ENCODE measurements at places on chromosomes 3 and 15. TPM values are rescaled to one million over a fixed set of nuclear protein-coding genes. Genes with fewer than 3 reads are reported as not detected.

DNA sequence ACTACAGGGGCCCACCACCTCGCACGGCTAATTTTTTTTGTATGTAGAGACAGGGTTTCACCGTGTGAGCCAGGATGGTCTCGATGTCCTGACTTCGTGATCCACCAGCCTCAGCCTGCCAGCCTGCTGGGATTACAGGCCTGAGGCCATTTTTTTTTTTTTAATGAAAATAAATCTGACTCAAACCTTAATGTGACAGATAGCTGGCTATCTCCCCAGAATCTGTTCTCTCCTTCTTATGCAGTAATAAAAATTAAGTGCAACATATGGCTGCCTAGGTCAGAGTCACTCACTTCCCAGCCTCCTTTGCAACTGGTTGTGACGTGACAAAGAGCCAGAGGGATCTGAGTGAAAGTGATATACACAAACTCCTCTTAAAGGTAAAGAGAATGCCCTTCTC, 53.0 kb downstream of the ZNF148 start:
- DNase-seq = no peak
- H3K36me3 ChIP-seq = peaks cover 32% of the 10 kb centered on the region
- H3K4me3 ChIP-seq = no peak overlapping the region

GRCh38 chr3:98744283-98744682, 18.9 kb upstream of the ST3GAL6 start:
- H3K27me3 ChIP-seq = no peaks in the 10 kb centered on the region
- no peak overlapping the region for H3K4me3 ChIP-seq
- H3K36me3 ChIP-seq = no peaks in the 10 kb centered on the region
- no peak for DNase-seq
- peaks cover 11% of the 10 kb centered on the region for H3K4me1 ChIP-seq

DNA sequence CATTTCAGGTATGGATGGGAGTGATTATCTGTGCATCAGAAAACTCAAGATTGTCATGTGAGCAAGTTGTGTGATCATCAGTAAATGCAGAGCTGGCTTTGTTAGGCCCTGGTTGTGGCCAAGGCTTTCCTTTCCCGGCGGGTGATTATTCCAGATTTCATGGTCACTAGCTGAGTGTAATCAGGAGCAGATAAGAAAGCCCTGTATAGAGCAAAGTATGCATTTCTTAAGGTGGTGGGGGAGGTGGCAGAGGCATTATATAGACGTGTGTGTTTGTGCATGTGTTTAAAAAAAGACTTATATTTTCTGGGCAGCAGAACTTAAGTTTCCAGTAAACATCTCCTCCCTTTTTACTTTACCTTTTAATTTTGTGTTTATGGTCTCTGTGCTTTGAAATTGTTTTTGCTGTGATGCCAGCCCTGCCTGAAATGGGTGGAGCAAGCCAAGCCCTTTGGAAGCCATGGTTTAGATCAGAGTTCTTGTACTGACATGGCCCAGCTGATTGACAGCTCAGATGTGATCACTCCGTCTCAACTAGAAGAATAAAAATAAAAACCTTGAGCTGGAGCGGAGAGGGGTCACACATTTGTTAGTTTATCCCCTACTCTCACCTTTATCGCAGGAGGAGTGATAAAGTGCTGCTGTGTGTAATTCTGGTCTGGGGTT, 22.2 kb downstream of the SMAD3 start:
- H3K4me1 ChIP-seq = peaks cover 96% of the 10 kb centered on the region
- no peak for DNase-seq
- no peaks in the 10 kb centered on the region for H3K36me3 ChIP-seq
- H3K27ac ChIP-seq = peak overlapping the region; percentile 76
- no peaks in the 10 kb centered on the region for H3K27me3 ChIP-seq
- no peak overlapping the region for H3K4me3 ChIP-seq

DNA sequence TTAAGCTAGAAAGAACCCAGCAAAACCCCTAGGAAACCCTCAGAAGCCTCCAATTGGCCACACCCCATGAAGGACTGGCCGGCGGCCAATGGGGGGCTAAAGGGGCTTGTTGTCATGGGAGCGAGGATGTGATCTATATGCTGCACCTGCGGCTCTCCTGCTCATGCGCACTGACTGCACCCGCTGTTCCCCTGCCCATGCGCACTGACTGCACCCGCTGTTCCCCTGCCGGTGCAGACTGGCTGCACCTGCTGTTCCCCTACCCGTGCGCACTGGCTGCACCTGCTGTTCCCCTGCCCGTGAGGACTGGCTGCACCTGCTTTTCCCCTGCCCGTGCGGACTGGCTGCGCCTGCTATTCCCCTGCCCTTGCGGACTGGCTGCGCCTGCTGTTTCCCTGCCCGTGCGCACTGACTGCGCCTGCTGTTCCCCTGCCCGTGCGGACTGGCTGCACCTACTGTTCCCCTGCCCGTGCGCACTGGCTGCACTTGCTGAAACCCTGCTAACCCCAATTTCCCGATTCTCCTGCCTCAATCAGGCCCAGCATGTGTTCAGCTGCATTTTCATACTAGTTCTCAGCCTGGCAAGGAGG, 16.8 kb upstream of the MCCC1 start:
- peak overlapping the region; percentile 26 for H3K27ac ChIP-seq
- H3K4me3 ChIP-seq = peak overlapping the region; percentile 40
- peaks cover 9% of the 10 kb centered on the region for H3K4me1 ChIP-seq
- no peaks in the 10 kb centered on the region for H3K36me3 ChIP-seq
- DNase-seq = peak; percentile 74

Gene UROC1
- total RNA-seq = not detected

- no peak overlapping the region for H3K27ac ChIP-seq
- H3K27me3 ChIP-seq = no peaks in the 10 kb centered on the region
- H3K4me1 ChIP-seq = no peaks in the 10 kb centered on the region
- DNase-seq = no peak
- H3K4me3 ChIP-seq = no peak overlapping the region
These were observed 151.7 kb upstream of the IQSEC1 start for GRCh38 chr3:13224967-13225366.

DNA sequence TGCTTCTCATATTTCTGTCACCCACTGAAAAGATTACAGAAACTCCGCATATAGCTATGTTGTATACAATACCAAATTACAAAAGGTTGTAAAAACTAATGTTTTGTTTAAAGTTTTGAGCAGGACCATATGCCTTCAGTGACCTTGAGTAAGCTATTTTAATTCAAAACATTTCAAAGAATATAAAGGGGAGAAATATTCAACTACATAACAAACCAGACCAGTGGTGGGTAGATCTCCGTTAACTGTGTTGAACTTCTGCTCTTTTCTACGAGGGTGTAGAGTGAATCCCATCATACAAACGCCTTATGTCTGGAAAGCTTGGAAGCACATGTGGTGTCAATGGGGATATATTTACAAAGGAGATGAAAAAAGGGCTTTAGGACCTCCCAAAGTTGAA, 68.4 kb upstream of the NR2F2 start:
- peaks cover 47% of the 10 kb centered on the region for H3K4me1 ChIP-seq
- peak overlapping the region; percentile 21 for H3K27ac ChIP-seq
- no peak overlapping the region for H3K4me3 ChIP-seq

Gene SV2B
- total RNA-seq = not detected

Gene CCR8
- total RNA-seq = not detected

DNA sequence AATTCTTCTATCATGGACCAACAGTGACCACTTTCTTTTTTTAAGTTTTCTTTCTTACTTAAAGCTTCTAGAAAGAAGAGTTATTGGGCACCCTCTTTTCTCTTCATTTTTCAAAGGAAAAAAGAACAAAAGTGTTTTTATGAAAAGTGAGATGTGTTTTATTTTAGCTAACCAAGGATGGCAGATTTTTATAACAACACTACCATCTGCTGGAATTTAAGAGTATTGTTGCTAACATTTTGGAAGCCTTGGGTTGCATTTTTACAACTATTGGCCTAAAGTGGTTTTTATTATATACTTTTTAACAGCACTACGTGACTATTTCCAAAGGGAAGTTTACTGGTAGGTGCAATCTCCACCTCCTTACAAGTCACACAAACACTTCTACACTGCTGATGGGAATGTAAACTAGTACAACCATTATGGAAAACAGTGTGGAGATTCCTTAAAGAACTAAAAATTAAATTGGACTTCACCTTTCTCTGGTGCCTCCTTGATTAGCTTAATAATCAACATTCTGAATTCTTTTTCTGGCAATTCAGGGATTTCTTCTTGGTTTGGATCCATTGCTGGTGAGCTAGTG, 237.7 kb upstream of the AGTR1 start:
- no peak overlapping the region for H3K27ac ChIP-seq
- no peaks in the 10 kb centered on the region for H3K27me3 ChIP-seq
- no peak overlapping the region for H3K4me3 ChIP-seq
- no peak for DNase-seq

- no peak for DNase-seq
- no peaks in the 10 kb centered on the region for H3K4me1 ChIP-seq
- peaks cover 8% of the 10 kb centered on the region for H3K36me3 ChIP-seq
- peak overlapping the region; percentile 67 for H3K27ac ChIP-seq
These were observed 104.8 kb downstream of the PPP2R3A start for GRCh38 chr3:136070334-136070733.

Gene GOLGA6L9
- 14.1 TPM for total RNA-seq

DNA sequence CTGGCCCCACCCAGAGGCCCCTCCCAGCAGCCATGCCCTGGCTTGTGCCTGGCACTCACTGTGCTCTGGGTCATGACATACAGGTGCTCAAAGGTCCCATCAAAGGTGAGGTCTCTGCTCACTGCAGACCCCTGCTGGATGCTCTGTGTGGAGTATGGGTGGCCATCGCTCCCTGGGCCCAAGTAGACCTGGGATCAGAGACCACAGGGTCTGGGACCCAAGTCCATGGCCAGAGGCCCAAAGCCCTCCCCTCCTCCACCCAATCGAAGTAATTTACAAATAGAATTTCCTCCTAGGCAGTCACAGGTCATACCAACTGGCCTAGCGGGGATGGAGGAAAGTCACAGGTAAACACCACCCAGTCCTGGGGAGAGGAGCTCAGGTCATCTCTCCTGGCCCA, 7.6 kb downstream of the PLXNB1 start:
- H3K27ac ChIP-seq = no peak overlapping the region
- peaks cover 53% of the 10 kb centered on the region for H3K36me3 ChIP-seq
- no peak for DNase-seq
- H3K4me1 ChIP-seq = peaks cover 54% of the 10 kb centered on the region
- no peaks in the 10 kb centered on the region for H3K27me3 ChIP-seq

GRCh38 chr3:127073941-127074820, 91.3 kb downstream of the PLXNA1 start:
- DNase-seq = no peak
- peaks cover 17% of the 10 kb centered on the region for H3K27me3 ChIP-seq
- H3K4me3 ChIP-seq = no peak overlapping the region
- peaks cover 10% of the 10 kb centered on the region for H3K4me1 ChIP-seq
- no peak overlapping the region for H3K27ac ChIP-seq

Gene SLC28A2
- total RNA-seq = 48.8 TPM

Gene WDR93
- not detected for total RNA-seq

Gene GATM
- total RNA-seq = 30.4 TPM

Gene TEX9
- total RNA-seq = 27.4 TPM

DNA sequence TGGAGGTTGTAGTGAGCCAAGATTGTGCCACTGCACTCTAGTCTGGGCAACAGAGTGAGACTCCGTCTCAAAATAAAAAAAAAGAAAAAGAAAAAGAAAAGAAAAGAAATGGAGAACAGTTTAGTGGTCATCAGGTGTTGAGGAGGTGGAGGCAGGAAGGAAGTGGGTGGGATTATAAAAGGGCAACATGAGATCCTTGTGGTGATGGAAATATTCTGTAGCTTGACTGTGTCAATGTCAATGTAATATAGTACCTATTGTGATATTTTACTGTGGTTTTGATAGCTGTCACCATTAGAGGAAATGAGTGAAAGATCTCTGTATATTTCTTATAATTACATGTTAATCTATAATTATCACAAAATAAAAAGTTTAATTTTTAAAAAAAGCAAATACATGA, 60.8 kb downstream of the TRAT1 start:
- H3K4me3 ChIP-seq = no peak overlapping the region
- H3K36me3 ChIP-seq = no peaks in the 10 kb centered on the region
- H3K27me3 ChIP-seq = no peaks in the 10 kb centered on the region
- no peaks in the 10 kb centered on the region for H3K4me1 ChIP-seq
- no peak for DNase-seq
